ENCODE measurements at places on chromosomes 1 and 21.
A peak's percentile ranks its signal among the peaks of the same experiment; 100 is the strongest.

DNA sequence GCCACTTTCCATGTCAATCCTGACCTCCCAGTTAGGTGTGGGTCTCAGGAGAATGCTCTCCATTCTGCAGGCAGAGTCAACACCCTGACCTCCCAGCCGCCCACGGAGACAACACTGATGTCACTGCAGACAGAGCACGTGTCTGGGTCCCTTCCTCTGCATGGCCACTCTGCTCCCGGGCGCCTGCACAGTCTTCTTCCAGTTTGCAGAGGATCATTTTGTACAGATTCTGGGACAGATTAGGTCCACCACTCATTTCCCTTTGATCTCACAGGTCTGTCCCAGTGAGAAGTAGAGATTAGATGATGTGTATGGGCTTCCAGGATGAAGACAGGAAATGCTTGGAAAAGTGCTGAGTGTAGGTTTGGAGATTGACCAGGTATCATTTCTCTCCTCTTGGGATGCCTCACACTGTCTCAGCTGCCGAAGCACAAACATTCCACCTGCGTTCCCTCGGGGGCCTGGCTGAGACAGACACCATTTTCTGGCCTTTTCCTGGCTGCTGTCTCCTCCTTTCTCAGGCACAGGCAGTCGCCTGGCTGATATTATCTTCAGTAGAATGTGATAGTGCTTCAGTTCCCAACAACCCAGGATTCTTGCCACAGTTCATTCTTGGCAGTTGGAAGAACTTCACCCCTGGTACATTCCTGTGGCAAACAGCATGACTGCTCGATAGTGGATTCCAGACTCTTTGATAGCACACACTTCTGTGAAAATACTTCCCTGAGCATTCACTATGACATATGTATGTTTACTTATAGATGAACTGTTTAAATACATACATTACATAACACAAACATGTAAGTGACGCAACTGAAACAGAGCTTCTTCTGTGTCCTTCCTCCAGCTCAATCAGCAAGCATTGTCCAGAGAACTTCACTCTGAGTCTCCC lies 7.9 kb downstream of the MYBPHL start:
- DNase-seq = no peak

DNA sequence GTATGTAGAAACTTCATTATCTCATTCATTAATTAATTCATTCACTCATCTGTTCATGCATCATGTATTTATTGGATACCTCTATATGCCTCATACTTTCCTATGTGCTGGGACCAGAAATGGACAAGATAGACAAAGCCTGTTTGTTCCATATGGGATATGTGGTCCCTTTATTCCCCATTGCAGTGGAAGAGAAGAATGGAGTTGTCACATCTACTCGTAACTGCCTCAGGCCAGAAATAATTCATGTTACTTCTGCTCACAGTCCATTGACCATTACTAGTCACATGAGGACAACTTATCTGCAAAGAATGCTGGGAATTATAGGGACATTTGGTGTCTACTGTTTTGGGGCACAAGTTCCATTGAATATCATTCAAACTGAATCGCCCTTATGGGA lies 327.8 kb downstream of the MATN1 start:
- no peak for DNase-seq

- no peak for DNase-seq
Measured at GRCh38 chr21:36075171-36075570, 5.3 kb downstream of the CBR1 start.

GRCh38 chr1:15238789-15239188 lies 8.2 kb upstream of the FHAD1 start:
- no peak for DNase-seq

GRCh38 chr1:116394270-116394669 lies 21.2 kb downstream of the ATP1A1 start:
- DNase-seq = no peak

DNA sequence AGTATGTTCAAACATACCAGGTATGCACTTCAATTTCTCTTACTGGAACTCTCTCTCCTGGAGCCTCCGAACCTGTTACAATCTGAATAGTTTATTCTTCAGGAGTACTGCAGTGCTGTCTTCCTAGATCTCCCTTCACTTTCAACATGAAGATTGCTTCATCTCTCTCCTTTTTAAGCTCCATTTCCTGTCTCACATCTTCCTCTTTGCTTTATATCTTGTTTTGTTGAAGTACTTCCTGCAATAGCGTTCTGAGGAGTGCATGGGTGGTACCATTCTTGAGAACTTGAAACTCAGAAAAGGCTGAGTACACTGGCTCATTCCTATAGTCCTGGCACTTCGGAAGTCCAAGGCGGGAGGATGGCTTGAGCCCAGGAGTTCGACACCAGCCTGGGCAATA lies 15.7 kb upstream of the C1orf146 start:
- peak; percentile 3 for DNase-seq

- DNase-seq = no peak
Measured at GRCh38 chr1:113608399-113608798, 150.9 kb downstream of the PHTF1 start.

DNA sequence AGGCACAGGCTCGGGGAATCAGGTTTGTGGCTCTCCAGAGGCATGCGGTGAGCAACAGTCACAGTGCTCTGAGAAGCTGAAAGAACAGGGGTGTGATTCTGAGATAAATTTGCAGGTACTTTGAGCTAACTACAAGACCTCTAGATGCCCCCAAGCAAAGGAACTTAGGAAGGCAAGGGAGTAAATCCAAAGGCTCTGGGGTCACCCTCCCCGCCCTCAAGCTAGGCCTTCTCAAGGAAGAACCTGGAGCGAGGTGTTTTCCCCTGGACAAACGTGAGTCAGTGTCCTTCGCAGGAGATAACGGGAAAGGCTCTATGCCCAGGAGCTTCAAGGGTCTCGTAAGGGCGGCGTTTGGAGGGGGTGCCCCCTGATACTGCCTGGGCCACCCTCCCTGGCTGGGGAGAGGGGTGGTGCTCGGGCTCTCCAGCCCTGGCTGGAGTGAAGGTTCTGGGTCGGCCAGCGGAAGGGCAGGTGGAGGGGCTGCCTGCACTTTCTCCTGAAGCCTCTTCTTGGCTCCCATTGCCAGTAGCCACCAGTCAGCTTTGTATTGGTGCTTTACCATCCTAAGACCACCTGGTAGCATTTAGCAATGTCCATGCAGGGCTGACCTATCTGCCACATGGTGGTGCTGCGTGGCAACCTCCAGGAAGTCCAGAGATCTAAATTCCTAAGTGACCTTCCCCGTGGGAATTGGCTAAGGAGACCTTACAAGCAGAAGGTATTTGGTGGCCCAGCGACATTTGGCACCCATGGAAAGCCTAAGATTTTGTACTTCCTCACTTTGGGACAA lies 44.0 kb downstream of the GPR161 start:
- no peak for DNase-seq

DNA sequence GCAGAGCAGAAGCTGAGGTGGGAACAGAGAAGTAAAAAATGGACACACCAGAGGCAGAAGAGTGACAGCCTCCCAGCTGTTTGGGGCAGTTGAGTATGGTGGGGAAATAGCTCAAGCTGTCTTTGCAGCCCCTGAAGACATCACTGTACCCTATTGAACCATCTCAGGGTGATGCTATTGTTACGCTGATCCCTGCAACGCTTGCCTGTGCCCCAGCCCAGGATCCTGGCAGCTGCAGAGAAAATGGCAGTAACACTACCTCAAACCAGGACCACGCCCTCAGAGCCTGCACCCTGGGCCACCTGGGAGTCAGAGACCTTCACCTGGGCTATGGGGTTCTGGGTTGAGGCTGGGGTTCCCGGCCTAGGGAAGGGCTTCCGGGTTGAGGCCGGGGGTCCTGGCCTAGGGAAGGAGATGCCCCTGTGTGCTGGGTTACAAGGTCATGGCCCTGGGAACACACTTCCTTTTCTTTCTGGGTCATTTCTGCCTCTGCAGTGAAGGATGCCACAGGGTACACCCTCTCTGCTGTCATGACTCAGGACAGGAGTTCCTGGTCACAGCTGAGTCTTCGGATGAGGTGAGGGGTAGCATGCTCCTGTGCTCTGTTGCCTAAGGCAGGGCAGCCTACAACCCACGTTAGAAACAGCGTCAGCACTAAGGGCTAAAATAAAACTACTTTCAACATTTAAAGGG lies 11.6 kb downstream of the BSND start:
- DNase-seq = no peak

- DNase-seq = peak; percentile 98
Measured at GRCh38 chr1:156751757-156752481, 444 bp upstream of the HDGF start.

DNA sequence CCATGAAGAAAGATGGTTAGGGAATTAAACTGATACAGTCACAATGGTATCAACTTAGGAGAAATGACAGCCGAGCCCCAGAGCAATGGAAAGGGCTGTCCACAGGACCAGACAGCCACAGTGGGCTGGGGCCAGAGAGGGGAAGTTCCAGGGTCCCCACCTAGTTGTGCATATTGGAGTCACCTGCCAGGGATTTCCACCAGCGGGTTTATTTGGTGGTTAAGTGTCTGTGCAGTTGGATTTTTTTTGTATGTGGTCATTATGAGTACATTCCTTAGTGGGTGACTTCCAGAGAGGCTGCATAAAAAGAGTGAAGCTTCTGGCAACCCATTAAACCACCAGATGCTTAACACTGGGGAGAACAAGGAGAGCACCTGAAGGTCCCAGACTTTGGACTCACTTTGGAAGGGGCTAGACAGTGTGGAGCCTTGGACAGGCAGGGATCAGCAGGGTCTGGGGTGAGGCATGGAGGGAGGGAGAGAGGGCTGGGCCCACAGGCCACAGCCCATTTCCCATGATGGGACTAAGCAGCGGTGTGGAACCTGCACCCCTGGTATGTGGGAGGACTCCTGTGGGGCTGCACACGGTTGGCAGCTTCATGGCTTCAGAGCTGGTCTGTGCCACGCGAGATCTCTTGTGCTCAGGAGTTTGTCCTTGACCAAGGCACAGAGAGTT lies 7.8 kb upstream of the PTTG1IP start:
- DNase-seq = peak; percentile 67

- no peak for DNase-seq
Measured at GRCh38 chr1:160542303-160542945, 19.4 kb upstream of the SLAMF6 start.

DNA sequence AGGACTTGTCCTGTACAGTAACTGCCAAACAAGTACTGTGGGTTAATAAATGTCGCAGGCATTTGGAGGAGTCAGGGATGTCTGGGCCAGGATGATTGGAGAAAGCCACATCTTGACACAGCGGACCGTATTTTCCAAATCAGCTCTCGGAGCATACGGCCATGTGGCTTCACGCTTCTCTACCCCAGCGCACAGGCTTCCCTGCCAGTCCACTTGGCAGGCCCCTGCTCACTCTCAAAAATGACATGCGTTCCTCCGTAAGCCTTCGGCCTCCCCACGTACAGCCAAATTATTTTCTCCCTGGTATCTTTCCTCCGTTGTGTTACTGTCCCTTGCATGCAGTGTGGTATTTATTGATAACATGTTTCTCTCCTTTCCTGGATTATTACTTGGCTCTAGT lies 7.2 kb upstream of the LRRC38 start:
- no peak for DNase-seq

GRCh38 chr1:6517435-6517851 lies 26.0 kb upstream of the PLEKHG5 start:
- DNase-seq = no peak

DNA sequence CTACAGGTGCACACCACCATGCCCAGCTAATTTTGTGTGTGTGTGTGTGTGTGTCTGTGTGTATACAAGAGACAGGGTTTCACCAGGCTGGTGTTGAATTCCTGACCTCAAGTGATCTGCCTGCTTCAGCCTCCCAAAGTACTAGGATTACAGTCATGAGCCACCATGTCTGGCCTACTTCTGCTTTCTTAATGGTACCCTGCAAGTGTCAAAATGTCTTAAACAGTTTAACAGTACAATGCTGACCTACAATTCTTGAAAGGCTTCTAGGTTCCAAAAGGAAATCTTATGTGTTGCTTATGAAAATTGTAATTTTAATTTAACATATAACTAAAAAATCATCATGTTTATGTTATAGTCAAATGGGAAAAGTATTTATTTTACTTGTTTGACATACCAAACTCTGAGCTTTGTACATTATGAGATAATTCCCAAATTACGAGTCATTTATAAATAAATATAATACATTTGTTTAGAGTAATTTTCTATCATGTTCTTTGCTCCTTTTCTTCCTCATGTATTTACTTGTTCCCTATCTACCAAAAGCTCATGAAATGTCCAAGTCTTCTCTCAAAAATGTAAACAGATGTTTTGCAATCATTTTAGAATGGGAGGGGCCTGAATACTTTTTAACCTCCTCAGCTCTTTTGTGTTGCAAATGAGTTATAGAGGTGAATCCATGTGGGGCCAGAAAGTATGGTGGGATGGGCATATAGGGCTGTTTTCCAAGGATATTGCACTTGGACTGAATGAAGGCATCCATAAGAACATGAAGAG lies 8.4 kb upstream of the VCAM1 start:
- no peak for DNase-seq

GRCh38 chr1:157771661-157772425 lies 5.1 kb downstream of the FCRL2 start:
- no peak for DNase-seq

- no peak for DNase-seq
Measured at GRCh38 chr1:119556423-119556822, 49.4 kb downstream of the HSD3B1 start.

GRCh38 chr1:87348341-87349019 lies 19.8 kb downstream of the LMO4 start:
- DNase-seq = no peak

DNA sequence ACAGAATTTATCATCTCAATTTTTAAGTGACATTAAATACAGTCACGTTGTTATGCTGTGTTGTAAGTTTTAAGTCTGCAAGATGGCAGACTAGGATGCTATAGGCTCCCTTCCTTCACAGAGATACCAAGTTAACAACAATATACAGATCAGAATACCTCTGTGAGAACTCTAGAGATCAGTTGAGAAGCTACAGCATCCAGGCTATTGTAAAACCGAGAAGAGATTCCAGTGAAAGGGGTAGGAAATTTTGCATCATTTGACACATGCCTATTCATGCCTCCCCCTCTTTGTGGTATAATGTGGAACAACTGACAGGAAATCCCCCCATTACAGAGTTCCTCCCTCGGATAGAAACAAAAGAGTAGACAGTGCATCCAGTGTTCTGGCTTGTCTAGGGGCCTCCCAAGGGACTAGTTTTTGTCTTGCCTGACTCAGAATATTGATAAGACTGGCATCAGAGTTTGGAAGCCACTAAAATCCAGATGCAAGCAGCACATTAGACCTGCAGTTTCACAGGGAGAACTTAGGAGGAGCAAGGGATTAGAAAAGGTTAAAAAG lies 80.6 kb downstream of the LBR start:
- no peak for DNase-seq

DNA sequence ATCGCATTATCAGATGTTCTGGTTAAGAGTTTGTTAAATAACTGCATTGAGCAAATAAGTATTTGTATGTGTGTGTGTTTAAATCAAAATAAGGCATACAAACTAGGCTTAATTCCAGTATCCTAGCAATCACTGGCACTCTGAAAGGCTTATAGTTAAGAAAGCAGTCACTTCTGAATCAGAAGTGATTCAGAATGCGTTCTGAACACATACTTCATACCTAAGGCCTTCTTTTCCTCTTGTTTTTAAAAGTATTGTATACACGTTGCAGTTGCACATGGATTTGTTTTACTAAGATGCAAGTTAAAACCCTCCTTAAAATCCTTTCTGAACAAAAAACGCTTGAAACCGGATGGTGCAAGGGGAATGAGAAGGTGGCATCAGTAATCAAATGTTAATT lies 238.4 kb upstream of the DMRTA2 start:
- no peak for DNase-seq

GRCh38 chr1:115505148-115505571 lies 136.6 kb upstream of the VANGL1 start:
- no peak for DNase-seq

- DNase-seq = no peak
Measured at GRCh38 chr1:226618380-226618779, 69.8 kb downstream of the STUM start.
